ENCODE measurements at places on chromosomes 16 and 17. TPM values are rescaled to one million over a fixed set of nuclear protein-coding genes. Genes with fewer than 3 reads are reported as not detected.
A peak's percentile ranks its signal among the peaks of the same experiment; 100 is the strongest.

DNA sequence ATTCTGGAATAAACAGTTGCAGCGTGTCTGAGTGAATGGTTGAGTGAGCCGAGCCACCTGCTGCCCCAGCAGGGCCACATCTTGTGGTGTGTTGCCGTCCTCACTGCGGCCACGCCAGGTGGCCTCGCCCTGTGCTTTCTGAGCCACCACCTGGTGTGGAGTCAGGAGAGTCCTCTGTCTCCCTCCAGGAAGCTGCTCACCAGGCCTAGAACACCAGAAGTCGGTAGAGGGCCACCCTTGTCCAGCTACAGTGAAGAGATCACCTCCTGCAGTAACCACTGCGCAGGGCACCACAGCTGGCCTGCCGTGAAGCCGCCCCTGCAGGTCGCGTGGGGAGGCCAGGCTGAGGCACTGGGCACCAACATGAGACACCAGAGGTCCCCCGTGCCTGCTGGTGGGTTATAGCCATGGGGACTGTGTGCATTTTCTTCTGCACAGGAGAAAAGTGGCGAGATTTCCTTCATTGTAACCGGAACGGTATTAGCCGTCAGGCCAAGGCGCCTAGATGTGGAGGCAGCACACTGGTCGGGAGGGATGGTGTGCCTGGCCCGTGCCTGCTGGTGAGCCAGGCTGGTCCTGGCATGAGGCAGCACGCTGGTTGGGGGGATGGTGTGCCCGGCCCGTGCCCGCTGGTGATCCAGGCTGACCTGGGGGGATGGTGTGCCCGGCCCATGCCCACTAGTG lies 28.9 kb upstream of the FOXK2 start:
- peaks cover 3% of the 10 kb centered on the region for H3K4me1 ChIP-seq
- H3K4me3 ChIP-seq = no peak overlapping the region
- no peaks in the 10 kb centered on the region for H3K27me3 ChIP-seq
- no peak for DNase-seq
- peaks cover 10% of the 10 kb centered on the region for H3K36me3 ChIP-seq

GRCh38 chr16:19431636-19432340 lies 14.1 kb downstream of the TMC5 start:
- no peak overlapping the region for H3K4me3 ChIP-seq
- no peak overlapping the region for H3K27ac ChIP-seq
- H3K36me3 ChIP-seq = peaks cover 3% of the 10 kb centered on the region
- peaks cover 42% of the 10 kb centered on the region for H3K4me1 ChIP-seq
- DNase-seq = no peak

DNA sequence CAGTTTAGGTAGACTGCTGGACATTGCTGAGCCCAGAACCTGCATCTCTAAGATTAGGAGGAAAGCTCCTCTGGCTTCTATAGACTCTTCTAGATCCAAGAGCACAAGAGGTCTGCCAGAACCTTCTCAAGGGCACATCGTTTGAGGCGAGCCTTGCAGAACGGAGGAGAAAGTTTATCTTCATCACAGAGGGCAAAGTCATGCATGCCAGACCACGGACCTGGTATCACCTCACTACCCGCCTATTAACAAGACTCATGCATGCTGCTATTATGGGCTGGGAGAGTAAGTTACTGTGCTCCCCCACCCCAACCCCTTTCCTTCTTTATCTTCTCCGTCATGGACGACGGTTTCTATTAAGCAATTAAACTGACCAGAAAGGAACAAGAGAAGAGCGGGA lies 23.3 kb downstream of the MYH11 start:
- H3K36me3 ChIP-seq = no peaks in the 10 kb centered on the region
- no peaks in the 10 kb centered on the region for H3K4me1 ChIP-seq
- H3K4me3 ChIP-seq = no peak overlapping the region

- peaks cover 16% of the 10 kb centered on the region for H3K4me1 ChIP-seq
- DNase-seq = no peak
- no peak overlapping the region for H3K4me3 ChIP-seq
- H3K36me3 ChIP-seq = no peaks in the 10 kb centered on the region
- no peak overlapping the region for H3K27ac ChIP-seq
Observed at GRCh38 chr16:86218479-86219170, 291.7 kb upstream of the FOXF1 start.

- H3K27me3 ChIP-seq = peaks cover 1% of the 10 kb centered on the region
- H3K4me3 ChIP-seq = no peak overlapping the region
- H3K4me1 ChIP-seq = no peaks in the 10 kb centered on the region
Observed at GRCh38 chr17:13030056-13030455, 12.2 kb upstream of the ELAC2 start.

DNA sequence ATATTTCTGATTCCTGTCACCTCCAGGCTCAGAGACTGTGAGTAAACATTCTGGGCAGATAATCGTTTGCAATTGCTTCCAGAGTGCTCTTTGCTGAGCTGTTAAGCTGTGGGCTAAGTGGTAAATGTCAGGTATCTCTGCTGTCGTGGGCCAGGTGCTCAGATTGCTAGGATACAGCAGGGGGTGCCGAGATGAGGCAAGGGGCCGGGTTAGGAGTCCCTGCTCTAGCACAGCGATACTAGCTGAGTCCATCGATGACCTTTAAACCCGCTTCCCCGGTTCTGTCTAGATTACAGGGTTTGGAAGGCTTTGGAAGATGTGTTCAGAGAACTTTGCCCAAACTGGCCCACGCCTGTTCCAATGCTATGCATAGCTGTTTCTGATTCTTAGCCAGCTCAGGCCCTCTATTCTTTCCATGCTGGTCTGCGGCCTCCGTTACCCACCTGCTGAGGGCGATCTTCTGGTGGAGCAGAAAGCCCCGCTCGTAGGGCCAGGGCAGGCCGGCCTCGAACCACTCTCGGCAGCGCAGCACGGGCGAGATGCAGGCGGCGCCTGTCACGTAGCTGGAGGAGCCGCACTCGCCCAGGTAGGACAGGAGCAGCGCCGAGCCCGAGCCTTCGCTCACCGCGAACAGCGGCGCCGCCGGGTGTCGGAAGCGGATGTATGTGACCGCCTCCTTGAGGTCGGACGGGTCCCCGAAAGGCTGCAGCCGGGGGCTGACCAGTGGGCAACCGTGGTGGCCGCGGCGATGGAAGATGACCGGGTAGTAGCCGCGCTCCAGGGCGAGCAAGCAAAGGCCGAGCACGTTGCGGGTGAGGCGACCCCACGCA lies 979 bp downstream of the ABHD15 start:
- DNase-seq = no peak
- H3K4me3 ChIP-seq = peak overlapping the region; percentile 66
- H3K36me3 ChIP-seq = peaks cover 3% of the 10 kb centered on the region
- peaks cover 50% of the 10 kb centered on the region for H3K27me3 ChIP-seq
- peak overlapping the region; percentile 79 for H3K27ac ChIP-seq

- no peak overlapping the region for H3K27ac ChIP-seq
- DNase-seq = no peak
- H3K4me3 ChIP-seq = no peak overlapping the region
- H3K36me3 ChIP-seq = no peaks in the 10 kb centered on the region
Observed at GRCh38 chr17:39222151-39222550, 3.6 kb downstream of the STAC2 start.

DNA sequence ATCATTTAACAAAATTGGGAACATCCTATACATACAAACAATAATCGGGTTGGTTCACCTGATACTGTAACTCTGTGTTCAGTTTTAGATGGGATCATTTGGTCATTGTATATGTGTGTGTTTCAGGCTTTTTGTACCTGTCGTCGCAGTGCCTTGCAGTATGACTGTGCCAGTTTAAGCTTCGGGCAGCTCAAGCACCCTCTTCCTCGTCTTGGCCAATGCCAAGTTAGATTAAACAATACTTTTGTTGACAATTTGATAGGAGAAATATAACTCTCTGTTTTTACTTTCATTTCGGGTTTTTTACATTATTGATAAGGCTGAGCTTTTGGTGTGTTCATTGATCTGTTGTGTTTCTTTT lies 37.0 kb upstream of the ARHGAP17 start:
- H3K27me3 ChIP-seq = peaks cover 12% of the 10 kb centered on the region
- H3K27ac ChIP-seq = no peak overlapping the region
- DNase-seq = no peak
- no peak overlapping the region for H3K4me3 ChIP-seq
- no peaks in the 10 kb centered on the region for H3K36me3 ChIP-seq

DNA sequence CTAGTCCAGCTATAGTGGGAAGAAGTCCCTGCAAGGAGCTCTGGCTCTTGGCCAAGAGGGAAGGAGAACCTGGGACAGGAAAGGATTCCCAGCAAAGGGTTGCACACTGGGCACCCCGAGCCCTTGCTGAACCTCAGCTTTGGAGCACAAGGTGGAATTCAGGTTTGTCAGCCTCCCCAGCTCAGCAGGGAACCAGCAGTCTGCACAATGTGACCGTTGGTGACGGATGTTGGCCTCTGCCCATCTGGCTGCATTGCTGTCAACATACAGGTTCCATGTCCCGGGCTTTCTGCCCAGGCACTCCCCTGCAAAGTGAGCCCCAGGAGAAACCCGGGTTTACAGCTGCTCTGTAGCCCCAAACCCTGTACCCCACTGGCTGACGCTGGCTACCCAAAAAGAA lies 6.7 kb downstream of the RPRML start:
- no peaks in the 10 kb centered on the region for H3K4me1 ChIP-seq
- H3K36me3 ChIP-seq = no peaks in the 10 kb centered on the region
- DNase-seq = no peak
- H3K27ac ChIP-seq = no peak overlapping the region

GRCh38 chr16:5422643-5423496 lies 325.3 kb upstream of the EEF2KMT start:
- H3K4me3 ChIP-seq = no peak overlapping the region
- peaks cover 22% of the 10 kb centered on the region for H3K27me3 ChIP-seq
- H3K36me3 ChIP-seq = no peaks in the 10 kb centered on the region
- H3K27ac ChIP-seq = no peak overlapping the region

DNA sequence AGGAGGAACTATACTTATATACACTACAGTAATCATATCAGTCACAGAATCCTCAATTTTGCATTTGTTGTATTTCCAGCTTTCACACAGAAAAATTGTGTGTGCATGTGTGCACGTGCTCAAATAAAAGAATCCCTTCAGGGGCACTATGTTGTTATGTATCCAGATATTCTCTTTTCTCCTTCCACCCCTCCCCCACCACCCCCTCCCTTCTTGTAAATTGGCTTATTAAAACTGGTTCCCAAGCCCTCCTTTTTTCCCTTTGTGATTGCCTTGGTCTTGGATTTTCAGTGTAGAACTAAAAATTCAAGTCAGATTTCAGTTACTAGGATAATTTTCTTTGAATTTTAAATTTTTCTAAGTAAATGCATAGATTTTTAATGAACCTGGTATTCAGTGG lies 86.3 kb downstream of the WNT3 start:
- peaks cover 4% of the 10 kb centered on the region for H3K36me3 ChIP-seq
- H3K27ac ChIP-seq = no peak overlapping the region
- H3K27me3 ChIP-seq = no peaks in the 10 kb centered on the region
- H3K4me1 ChIP-seq = peaks cover 11% of the 10 kb centered on the region

DNA sequence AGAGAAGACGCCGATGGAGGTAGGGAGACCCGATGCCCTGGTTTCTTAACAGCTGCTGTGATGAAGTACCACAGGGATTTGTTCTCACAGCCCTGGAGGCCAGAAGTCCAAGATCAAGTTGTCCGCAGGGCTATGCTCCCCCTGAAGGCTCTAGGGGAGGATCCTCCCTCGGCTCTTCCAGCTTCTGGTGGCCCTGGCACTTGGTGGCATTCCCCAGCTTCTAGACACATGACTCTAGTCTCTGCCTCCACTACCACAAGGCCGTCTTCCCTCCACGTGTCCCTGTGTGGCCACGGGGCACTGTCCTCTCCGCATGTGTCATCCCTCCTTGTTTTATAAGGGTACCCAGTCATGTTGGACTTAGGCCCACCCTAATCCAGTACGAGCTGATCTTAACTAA lies 375.2 kb downstream of the SLC39A11 start:
- no peak overlapping the region for H3K4me3 ChIP-seq
- no peak for DNase-seq
- peaks cover 17% of the 10 kb centered on the region for H3K4me1 ChIP-seq
- no peaks in the 10 kb centered on the region for H3K36me3 ChIP-seq
- no peak overlapping the region for H3K27ac ChIP-seq

DNA sequence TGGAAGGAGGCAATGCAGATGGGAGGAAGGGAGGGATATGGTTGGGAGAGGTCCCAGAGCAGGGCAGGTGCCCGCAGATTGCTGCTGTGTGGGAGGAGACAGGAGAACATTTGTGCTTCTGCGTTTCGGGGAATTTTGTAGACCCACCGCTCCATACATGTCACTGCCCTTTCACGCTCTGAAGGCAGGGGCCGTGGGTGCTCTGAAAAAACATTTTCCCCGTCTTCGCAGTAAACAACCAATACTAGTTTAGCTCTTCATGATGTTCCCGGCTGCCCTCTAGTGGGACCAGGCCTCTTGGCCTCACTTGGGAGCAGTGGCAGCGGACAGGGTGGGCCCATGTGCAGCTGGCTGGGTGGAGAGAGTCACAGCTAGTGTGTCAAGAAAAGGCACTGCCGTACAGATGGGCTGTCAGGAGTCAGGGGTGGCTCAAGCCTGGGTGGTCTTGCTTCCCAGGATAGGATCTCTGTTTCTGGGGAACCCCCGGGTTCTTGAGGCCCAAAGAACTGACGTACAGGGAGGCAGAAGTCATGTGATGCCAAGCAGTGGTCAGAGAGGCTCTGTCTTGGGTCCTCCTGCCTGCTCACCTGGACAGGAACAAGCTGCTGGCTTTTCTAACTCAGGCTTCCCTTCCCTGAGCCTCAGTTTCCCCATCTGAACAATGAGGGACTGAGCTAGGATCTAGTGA lies 46.5 kb upstream of the CPNE2 start:
- peak overlapping the region; percentile 11 for H3K4me3 ChIP-seq
- no peak overlapping the region for H3K27ac ChIP-seq
- H3K36me3 ChIP-seq = no peaks in the 10 kb centered on the region
- H3K27me3 ChIP-seq = peaks cover 13% of the 10 kb centered on the region
- no peaks in the 10 kb centered on the region for H3K4me1 ChIP-seq

GRCh38 chr17:9668517-9668916 lies 23.2 kb downstream of the USP43 start:
- H3K4me3 ChIP-seq = no peak overlapping the region
- H3K36me3 ChIP-seq = peaks cover 29% of the 10 kb centered on the region
- no peak overlapping the region for H3K27ac ChIP-seq
- no peak for DNase-seq

DNA sequence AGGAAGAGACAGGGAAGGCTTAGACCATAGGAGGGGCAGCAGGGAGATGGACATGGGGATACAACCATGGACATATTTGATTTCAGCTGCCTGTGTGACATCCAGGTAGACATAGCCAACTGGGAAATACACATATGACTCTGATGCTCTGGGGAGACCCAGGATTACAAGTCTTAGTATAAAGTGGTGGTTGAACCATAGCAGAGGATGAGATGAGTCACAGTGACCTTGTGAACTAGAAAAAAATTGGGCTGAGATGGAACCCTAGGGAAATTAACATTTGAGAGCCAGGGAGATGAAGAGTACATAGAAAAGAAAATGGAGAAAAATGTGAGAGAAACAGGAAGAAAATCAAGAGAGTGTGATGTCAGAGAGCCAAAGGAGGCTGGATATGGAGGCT lies 10.2 kb downstream of the MARCHF10 start:
- no peak for DNase-seq
- H3K27me3 ChIP-seq = peaks cover 14% of the 10 kb centered on the region
- H3K4me3 ChIP-seq = no peak overlapping the region
- no peak overlapping the region for H3K27ac ChIP-seq
- H3K4me1 ChIP-seq = peaks cover 10% of the 10 kb centered on the region

The GAST gene
- total RNA-seq = 32.0 TPM

The C1QTNF8 gene
- not detected for total RNA-seq

The PDK2 gene
- total RNA-seq = 35.7 TPM

The SLC16A11 gene
- total RNA-seq = 1.4 TPM

The PRSS22 gene
- total RNA-seq = 23.3 TPM

The CYGB gene
- total RNA-seq = 1.0 TPM

The CMTM4 gene
- total RNA-seq = 80.9 TPM

Measured in progenitor cell of endocrine pancreas (in vitro differentiated cells).